ENCODE measurements at places on chromosomes 2 and 18.

- peak; percentile 19 for DNase-seq
Measured at GRCh38 chr2:25000503-25001324, 29.0 kb upstream of the DNAJC27 start.

DNA sequence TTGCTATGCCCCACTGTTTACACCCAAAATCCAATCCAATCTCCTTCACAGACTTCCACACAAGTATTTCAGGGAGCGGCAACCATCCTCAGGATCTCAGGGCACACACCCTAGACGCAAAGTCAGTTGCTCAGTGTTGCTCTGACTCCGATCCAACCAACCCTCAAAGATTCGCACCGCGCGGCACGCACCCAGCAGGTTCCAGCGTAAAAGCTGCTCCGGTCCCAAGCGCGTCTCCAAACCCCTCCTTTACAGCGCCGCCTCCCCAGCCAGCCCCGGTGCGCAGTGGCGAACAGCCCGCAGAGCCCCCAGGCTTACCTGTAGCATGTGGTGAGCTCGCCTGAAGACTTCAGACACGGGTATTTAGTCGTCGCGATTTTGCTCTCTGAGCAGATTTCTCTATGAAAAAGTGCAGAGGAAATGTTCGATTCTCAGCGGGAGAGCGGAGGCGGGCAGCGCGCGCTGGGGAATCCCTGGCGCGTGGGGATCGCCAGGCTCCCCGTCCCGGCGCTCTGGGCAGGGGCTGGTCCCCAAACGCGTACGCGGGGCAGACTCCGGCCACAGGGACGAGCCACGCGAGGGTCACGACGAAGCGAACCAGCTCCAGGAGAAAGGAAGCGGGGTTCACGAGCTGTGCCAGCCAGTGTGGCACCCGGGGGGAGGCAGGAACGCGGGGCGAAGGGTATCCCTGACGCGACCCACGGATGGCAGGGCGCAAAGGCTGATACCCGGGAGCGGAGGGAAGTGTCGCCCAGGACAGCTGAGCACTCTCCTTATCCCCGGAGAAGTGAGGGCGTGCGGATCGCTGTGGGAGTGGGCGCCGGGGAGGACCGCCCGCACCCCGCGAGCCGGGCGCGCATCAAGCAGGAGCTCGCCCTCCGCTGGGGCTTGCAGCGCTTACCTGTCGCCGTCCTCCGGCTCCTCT is 650 bp downstream of the CCBE1 start:
- peak; percentile 50 for DNase-seq

- DNase-seq: no peak
Measured at GRCh38 chr2:171018522-171018921, 89.5 kb downstream of the GORASP2 start.

- peak; percentile 34 for DNase-seq
Measured at GRCh38 chr2:10289891-10290290, 12.8 kb upstream of the HPCAL1 start.

DNA sequence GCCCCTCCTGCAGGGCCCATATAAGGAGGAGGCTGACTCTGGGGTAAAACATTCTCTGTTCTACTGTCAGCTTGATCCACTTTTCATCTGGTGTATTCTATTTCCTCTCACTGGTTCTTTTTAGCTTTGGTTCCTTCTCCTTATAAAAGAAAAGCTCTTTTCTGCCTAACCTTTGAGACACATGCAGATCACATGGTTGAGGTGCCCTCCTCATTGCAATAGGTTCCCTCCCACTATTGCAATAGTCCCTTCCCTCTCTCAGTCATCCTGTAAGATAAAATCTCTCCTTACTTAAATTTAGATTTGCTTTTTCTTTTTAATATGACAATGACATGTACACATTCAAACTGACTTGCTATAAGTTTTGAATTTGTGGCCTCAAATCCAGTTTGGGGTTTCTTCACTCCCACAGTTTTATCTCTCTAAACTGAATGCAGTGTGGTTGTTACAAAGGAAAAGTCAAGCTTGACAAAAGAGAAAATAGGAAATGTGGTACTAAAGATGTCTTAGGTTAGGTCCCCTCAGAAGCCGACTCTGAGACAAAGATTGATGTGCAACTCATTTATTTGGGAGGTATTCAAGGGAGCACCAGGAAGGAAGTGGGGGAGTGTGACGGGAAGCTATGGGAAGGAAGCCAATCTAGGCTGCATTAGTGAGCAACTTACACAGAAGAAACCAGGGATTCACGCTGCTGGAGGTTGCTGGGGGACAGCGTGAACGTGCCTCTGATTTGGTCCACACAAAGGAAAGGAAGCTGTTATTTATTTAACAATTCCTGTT is 127.6 kb upstream of the LINC00305 start:
- DNase-seq: no peak

- DNase-seq: no peak
Measured at GRCh38 chr2:111134055-111134454, 13.3 kb downstream of the BCL2L11 start.

- DNase-seq: no peak
Measured at GRCh38 chr2:160292225-160292624, 92.2 kb upstream of the ITGB6 start.

- no peak for DNase-seq
Measured at GRCh38 chr2:165068487-165068757, 113.1 kb upstream of the SLC38A11 start.

DNA sequence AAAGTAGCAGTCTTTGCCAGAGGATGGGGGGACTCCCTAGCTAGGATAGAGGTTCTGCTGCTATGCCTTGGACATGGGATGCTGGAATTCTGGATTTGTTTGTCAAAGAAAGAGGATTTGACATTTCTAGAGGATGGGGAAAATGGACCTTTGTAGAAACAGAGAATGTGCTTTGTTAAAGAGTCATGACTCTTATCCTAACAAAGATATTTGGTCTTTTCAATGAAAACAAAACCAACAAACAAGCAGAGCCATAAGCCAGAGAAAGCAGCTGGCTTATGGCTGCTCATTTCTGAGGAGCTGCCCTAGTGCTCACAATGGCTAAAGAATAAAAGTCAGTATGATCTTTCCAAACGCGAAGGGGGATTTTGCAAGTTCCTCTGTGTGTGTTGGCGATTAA is 40.8 kb upstream of the MAPRE2 start:
- no peak for DNase-seq

GRCh38 chr2:112494828-112495227 is 12.9 kb downstream of the TTL start:
- DNase-seq: no peak

- DNase-seq: no peak
Measured at GRCh38 chr2:56508662-56509061, 324.9 kb downstream of the CCDC85A start.

DNA sequence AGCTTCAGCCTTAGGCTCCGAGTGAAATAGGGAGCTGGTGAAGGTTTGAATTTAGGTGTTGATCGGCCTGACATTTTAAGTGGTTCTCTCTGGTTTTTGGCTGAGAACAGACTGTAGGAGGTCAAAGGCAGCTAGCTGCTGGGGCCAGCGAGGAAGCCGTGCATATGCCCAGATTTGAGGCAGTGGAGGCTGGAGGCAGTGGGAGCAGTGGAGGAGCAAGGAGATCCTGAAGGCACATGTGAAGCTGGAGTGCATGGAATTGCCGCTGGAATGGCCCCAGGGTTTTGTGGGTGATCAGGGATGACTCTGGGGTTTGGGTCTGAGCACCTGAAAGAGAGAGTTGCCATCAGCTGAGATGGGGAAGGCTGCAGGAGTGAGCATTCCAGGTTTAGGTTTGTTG is 25.1 kb downstream of the STEAP3 start:
- no peak for DNase-seq

- peak; percentile 92 for DNase-seq
Measured at GRCh38 chr18:45951016-45951714, 16.0 kb downstream of the EPG5 start.

GRCh38 chr2:38178556-38179419 is 102.8 kb upstream of the CYP1B1 start:
- DNase-seq: peak; percentile 96

DNA sequence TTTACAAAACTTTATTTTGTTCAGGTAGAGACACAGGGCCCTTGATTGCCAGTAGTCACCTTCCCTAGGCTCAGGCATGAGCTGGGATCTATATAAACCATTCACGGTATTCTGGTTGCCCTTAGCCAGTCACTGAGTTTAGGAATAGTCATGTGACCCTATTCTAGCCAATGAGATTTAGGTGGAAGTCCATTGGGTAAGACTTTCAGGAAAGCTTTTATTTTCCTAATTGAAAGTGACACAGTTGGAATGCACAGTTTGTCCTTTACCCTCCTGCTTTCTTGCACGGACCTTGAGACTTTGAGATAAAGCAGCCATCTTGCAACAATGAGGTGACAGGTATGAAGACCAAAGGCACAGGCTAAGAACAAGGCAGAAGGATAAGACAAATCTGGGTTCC is 21.5 kb downstream of the SLC4A5 start:
- DNase-seq: no peak

GRCh38 chr18:72201032-72201431 is 343.1 kb downstream of the CBLN2 start:
- DNase-seq: no peak

- no peak for DNase-seq
Measured at GRCh38 chr18:7394050-7394659, 163.3 kb downstream of the LRRC30 start.

DNA sequence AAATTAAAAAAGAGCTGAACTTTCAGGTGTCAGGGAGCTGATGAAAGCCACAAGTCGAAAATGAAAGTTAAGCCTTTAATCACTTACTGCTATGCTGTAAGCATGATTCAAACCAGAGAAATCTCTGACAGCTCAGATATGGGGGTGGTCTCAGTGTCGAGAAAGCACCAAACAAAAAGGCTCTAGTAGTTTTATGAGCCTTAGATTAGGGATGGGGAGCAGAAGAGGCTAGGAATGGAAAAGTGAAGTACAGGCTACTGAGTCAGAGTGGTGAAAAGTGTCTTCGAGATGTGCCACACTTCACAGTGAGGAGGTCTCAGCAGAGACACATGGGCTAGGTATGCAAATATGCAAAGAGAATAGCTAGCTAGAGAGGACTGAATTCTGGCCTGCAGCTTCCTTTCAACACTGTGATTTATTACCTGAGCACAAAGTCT is 482.2 kb downstream of the SPAG16 start:
- DNase-seq: peak; percentile 3

DNA sequence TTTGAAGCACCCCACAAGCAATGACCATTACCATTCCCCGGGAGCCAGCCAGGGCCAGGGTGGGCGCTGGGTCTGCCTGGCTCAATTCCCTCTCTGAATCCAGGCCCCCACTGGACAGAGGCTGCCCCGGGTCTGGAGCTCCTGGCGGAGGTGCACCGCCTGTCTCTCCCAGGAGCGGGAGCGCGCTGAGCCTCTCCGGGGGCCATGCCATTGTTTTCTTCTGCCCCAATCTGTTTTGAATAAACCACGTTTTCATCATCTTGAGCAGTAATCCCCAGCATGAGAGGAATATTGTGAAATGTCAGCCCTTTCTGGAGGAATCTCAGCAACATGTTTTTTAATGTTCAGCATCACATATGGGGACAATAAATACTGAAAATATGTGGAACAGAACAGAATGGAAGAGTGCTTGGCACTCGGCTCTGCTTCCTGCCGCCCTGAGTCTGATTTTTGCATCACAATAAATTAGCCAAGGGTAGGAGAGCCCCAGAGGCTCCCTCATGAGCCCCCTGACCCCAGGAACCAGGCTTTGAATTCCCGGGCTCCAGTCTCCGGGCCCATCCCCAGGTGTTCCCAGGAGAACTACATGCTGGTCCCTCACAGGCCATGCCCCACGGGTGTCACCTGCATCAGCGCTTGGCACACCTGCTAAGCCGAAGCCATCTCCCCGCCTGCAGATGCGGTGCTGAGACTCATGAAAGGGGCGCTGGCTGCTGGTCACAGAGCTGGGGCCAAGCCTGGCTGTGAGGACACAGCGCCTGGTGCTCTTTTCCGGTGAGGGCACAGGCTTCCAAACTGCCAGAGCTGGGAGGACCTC is 88.8 kb downstream of the INHBB start:
- DNase-seq: peak; percentile 95

GRCh38 chr2:38438883-38439612 is 62.0 kb upstream of the ATL2 start:
- no peak for DNase-seq

DNA sequence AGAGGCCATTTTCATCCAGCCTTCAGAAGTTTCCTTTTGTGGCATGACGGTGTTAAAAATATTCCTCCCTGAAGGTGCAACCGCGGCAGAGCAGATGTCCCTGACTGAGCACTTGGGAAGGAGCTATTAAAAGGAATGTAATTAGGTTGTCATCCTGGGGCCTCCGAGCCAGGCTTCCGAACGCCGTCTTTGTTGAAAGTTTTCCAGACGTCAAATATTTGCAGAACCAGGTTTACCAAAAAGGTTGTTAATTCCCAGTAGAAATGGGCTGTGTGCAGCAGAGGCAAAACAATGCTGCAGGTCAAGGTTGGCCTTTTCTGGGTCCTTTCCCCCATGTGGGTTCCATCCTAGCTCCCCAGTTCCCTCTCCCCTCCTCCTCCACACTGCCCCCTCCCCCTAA is 110.0 kb upstream of the STPG4 start:
- DNase-seq: no peak

GRCh38 chr2:241981076-241981700 is 111.7 kb downstream of the RTP5 start:
- DNase-seq: no peak

DNA sequence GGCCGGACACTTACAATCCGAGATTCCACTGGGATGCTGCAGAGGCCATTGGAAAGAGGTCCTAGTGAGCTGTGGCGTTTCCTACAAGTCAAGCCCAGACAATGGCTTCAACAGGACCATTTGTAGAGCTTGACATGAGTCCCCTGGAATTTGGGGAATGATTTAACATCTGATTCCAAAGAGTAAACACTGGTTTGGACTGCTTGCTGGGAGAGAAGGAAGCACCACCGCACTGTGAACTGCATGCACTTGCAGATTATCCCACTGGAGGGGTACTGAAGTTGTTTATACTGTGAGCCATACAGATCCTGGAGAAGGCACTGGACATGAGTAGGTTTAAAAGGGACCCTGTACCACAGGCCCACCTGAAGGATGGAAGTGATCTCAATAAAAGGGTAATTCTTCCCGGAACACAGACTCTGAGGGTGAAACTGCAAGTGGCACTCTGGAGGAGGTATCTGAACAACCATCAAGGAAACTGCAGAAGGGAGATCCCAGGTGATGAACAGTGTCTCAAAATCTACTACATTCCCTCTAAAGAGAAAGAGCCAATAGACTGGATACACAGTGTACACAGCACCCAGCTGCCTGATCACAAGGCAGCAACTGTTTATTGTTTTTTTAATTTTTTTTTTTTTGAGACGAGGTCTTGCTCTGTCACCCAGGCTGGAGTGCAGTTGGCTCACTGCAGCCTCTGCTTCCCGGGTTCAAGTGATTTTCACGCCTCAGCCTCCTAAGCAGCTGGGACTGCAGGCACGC is 4.3 kb upstream of the RAB6C start:
- no peak for DNase-seq
